ENCODE measurements at places on chromosomes 13 and 19.

DNA sequence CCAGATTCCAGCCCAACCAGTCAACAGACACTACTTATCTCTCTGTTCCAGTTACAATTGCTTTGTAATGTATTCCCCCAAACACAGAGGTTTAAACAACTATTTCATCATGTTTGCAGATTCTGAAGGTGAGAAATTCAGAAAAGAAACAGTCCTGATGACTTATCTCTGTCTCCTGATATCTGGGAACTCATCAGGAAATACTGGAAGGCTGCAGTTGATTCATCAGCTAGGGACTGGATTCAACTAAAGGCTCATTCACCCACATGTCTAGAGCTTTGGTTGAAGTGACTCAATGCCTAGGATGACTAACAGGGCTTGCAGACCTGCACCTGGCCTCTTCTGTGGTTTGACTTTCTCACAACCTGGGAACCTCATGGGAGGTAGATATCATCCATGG is 56.6 kb upstream of the GPC6 start:
- no peak for DNase-seq

- no peak for DNase-seq
Measured at GRCh38 chr13:30479883-30480219, 14.1 kb upstream of the HMGB1 start.

DNA sequence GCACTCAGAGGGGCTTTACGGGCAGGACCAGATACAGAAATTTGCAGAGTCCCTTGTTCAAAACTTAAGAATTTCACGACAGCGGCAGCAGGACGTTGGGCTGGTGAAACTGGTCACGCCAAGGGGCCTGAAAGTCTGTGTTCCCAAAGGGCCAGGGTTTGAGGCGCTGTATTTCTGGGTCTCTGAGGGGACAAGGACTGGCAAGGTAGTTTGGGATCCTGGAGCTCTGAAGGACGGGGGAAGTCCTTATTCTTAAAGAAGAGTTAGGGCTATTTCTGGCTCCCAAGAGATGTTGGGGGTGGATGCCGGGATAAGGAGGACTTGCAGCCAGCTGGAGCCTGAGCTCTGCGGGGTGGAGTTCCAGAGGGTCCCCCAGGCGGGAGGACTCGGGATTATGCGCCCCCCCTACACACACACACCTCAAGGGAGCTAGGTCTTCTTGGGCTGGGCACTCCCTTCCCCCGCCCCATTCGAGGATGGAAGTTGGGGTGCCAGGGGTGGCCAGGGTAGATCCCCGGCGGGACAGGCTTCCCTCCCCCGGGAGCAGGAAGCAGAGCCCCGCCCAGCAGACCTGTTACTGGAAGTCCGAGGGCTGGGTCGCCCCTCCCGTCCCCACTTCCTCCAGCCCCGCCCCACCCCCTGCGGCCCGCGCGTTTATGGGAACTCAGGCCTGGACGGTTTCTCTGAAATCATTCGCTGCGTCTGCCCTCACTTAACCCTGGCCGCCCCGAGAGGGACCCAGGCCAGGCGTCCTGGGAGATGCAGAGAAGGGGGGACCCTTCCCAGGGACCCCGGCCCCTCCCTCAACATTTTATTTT is 5.6 kb downstream of the BCL3 start:
- peak; percentile 61 for DNase-seq

GRCh38 chr13:75530549-75530961 is 7.1 kb downstream of the COMMD6 start:
- DNase-seq, result no peak

GRCh38 chr13:80100636-80101035 is 240.3 kb downstream of the SPRY2 start:
- DNase-seq, result no peak

- DNase-seq, result no peak
Measured at GRCh38 chr19:28546148-28546685, 666.7 kb downstream of the UQCRFS1 start.

- no peak for DNase-seq
Measured at GRCh38 chr13:102825921-102826706, 19.7 kb upstream of the ERCC5 start.

DNA sequence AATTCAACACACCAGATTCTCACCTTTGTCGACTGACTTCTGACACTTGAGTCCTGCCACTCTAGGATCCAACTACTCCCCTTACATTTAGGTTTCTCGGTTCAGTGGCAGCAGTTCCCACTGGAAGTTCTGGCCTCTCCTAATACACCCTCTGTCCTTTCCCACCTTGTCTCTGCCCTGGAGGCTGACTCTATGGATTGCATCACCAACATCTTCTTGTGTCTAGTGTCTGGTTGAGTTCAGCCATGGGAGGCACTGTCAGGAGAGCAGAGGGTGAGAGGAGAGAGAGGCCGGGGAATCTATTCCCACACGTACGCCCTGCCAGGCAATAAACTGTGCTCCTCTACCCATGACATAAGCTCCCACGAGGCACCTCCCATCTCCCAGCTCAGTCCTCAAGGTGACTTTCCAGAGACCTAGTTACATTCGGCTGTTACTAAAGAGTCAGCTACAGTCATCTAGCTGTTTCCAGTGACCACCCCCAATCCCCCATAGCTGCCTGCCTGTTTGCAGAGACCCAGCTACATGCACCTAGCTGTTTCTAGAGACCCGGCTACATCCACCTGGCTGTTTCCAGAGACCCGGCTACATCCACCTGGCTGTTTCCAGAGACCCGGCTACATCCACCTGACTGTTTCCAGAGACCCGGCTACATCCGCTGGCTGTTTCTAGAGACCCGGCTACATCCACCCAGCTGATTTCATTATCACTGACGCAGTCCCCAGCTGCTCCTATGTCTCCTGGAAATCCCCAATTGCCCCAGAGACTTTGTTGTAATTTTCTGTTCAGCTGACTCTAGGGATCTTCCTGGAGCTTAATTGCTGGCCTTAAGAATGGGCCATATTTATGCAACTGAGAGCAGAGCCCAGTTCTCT is 8.1 kb upstream of the LILRB4 start:
- no peak for DNase-seq

GRCh38 chr13:102251817-102252216 is 150.0 kb downstream of the FGF14 start:
- no peak for DNase-seq

GRCh38 chr13:73429701-73430100 is 370.9 kb downstream of the KLF5 start:
- no peak for DNase-seq

DNA sequence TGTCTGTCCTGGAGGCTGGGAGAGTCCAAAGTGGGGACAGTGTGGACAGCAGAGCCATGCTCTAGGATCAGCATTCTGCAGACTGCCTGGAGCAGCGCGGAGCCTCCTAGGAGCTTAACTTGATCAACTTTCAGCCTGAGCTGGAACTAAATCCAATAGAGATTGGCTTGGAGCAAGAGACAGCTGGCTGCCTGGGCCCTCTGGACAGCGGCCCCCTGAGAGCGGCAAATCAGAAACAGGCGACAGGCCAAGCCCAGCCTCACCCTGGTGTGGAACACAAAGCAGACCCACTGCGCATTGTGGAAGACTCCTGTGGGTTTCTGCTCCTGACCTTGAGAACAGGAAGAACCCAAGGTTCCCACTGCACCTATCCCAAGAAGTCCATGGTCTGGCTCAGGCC is 462.2 kb downstream of the TSHZ3 start:
- DNase-seq, result no peak

- DNase-seq, result no peak
Measured at GRCh38 chr19:50331221-50331993, 2.2 kb upstream of the KCNC3 start.

- no peak for DNase-seq
Measured at GRCh38 chr19:45099467-45100191, 6.7 kb downstream of the PPP1R37 start.

GRCh38 chr13:101654883-101655282 is 202.4 kb downstream of the ITGBL1 start:
- DNase-seq, result no peak

DNA sequence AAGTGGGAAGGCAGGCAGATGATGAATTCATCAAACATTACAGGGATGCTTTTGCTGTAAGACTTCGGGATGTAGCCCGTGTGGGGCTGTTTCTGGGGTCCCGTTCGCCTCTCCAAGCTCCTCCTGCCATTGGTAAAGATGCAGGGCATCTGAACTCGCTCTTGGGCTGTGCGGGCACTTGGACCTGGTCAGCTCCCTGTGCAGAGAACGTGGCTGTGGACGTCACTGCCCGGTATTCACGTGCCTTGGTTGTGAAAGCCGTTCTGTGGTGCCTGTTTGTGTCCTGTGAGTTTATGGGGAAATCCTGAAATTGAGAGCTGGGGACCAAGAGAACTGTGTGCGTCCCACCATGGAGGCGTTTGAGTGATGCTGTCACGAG is 5.4 kb downstream of the TFDP1 start:
- DNase-seq, result no peak

- no peak for DNase-seq
Measured at GRCh38 chr19:5345895-5346386, 5.3 kb upstream of the PTPRS start.

DNA sequence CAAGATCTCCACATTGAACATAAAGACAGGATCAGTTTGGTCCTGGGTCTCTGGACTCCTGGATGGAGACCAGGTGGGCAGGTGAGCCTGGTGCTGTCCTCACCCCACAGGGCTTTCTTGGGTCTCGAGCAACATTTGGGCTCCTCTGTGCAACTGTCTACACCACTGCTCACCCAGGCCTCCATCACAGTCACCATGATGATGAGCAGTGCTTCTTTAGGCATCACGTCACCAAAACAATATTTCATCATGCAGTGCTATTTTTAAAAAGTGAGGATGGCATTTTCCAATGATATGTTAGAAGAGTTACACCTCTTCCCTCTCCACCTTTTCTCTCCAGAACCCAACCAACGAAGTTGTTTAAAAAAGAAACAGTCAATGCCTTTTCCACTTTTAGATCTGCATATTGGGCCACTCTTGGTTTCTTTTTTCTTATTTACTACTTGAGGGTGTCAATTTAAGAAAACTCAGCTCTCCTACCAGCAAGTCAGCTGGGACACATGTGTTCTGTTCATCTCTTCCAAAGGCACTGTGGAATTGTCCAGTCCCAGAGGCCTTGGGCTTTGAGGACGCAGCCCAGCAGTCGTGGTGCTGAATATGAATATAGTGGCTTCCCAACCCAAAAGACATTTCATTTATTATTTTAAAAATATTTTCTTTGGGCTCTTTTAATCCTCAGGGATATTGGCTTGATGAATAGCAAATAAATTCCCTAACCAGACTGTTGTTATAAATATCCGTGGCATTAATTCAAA is 405.7 kb downstream of the KCNRG start:
- no peak for DNase-seq

- DNase-seq, result no peak
Measured at GRCh38 chr13:23159205-23159759, 21.5 kb upstream of the SGCG start.

DNA sequence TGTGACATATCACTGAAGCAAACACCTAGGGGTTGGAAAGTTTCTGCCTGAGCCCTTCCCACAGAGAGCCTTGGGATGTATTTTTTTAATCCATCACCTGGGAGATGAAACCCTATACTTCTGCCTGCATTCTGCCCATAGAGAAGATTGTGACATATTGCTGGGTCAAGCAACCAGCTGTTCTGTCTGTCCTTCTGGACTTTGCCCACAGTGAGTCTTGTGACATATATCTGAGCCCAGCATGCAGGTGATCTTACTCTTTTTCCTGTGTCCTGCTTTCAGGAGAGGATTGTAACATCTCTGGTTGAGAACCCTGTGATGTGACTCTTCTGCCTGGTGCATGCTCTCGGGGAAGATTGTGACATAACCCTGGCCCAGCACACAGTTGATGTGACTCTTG is 24.9 kb upstream of the ZNF681 start:
- no peak for DNase-seq

GRCh38 chr19:45766296-45766868 is 2.7 kb downstream of the SIX5 start:
- no peak for DNase-seq

GRCh38 chr19:30690935-30691818 is 319.0 kb downstream of the ZNF536 start:
- no peak for DNase-seq

DNA sequence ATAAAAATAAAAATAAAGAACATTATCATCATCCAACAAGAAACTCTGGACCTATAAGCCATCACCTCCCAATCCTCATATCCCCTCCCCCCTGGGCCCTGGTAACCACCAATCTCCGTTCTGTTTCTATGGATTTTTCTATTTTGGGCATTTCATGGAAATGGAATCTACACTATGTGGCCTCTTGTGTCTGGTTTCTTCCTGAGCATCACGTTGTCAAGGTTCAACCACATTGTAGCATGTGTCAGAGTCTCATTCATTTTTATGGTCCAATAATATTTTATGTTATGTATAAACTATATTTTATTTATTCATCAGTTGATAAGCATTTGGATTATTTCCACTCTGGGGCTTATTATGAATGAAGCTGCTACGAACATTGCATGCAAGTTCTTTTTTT is 26.9 kb downstream of the SULT2B1 start:
- DNase-seq, result no peak

GRCh38 chr19:8484331-8484894 is 18.0 kb downstream of the PRAM1 start:
- DNase-seq, result no peak

DNA sequence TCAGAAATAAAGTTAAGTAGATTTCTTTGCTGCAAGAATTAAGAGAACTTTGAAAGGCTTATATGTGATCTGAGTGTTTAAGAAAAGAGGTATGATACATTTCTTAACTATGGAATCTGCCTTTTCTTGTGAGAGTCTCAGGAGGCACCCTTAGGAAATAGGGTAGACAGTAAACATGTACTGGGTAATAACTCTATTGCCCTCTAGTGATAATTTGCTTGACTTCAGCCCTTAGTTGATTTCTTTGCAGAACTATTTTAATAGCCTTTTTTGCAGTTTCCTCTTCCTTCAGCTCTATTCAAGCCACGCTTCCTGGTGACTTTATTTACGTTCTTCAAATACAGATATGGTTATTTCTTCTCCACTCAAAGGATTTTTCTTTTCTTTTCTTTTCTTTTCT is 37.0 kb upstream of the CCNA1 start:
- DNase-seq, result no peak

- no peak for DNase-seq
Measured at GRCh38 chr13:40994581-40995230, 24.4 kb downstream of the ELF1 start.

DNA sequence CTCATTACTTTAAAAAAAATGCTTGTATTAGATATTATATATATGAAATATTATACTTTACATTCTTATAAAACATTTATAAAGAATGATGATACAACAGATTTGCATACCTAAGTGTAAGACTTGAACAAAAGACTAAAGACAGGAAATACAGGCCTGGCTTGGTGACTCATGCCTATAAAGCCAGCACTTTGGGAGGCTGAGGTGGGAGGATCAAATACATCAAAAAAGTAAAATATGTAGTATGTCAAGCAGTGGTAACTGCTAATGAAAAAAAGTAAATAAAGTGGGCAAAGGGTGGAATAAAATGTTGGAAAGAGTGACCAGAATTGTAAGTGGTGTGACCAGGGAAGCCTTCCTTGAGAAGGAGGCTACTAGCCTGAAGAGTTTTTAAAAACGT is 133.7 kb downstream of the GGACT start:
- DNase-seq, result no peak

- no peak for DNase-seq
Measured at GRCh38 chr19:49390131-49390928, 2.3 kb downstream of the KASH5 start.

- DNase-seq, result no peak
Measured at GRCh38 chr13:83592095-83592494, 290.2 kb downstream of the SLITRK1 start.

- no peak for DNase-seq
Measured at GRCh38 chr13:90968166-90968904, 379.2 kb upstream of the MIR17HG start.

Measured in stimulated activated CD8-positive, alpha-beta memory T cell treated with anti-CD3 and anti-CD28 coated beads, Interleukin-15, amount 100 ng/mL, for 4 hours (primary cell).